Umbilical cord (tissue), 2 donors: ENCODE measurements at places on chromosomes 2 and 18. TPM values are rescaled to one million over a fixed set of nuclear protein-coding genes. Genes with fewer than 3 reads are reported as not detected.

The RAX gene
- total RNA-seq: 3.4 TPM

- peak; percentile 58 for DNase-seq
Observed at GRCh38 chr2:226526716-226527115, 272.9 kb downstream of the IRS1 start.

- no peak for DNase-seq
Observed at GRCh38 chr2:132404056-132404455, 12.5 kb upstream of the GPR39 start.

DNA sequence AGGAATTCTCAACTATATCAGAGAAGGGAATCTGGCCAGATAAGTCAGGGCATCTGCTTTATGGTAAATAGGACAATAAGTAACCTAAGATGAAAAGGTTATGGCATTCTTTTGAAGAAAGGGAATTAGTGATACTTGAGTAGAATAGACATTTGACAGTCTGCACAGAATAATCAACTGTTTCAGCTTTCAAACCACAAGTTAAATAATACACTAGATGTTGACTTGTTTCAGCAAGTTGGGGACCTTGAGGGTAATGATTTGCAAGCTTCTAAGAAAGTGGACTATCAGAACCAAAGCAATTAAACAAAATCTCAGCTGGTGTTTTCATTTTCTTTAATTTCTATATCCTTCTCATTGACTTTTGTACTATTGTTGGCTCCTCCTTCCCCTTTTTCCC lies 54.5 kb downstream of the SLC39A10 start:
- DNase-seq: no peak

GRCh38 chr18:63078471-63078870 lies 241.1 kb downstream of the BCL2 start:
- no peak for DNase-seq

DNA sequence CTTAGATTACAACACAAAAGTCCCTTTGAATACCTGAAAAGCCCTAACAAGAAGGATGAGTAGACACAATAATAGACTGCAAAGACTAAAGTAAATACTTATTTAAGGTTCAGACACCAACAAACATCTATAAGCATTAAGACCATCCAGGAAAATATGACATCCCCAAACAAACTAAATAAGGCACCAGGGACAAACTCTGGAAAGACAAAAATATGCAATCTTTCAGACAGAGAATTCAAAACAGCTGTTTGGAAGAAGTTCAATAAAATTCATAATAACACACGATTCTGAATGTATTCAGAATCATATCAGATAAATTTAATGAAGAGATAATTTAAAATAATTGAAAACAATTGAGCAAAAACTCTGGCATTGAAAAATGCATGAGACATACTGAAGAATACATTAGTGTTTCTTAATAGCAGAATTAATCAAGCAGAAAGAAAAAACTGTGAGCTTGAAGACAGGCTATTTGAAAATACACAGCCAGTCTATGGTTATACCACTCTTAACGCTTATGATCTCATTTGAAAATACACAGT lies 1388.8 kb downstream of the DSC3 start:
- no peak for DNase-seq

DNA sequence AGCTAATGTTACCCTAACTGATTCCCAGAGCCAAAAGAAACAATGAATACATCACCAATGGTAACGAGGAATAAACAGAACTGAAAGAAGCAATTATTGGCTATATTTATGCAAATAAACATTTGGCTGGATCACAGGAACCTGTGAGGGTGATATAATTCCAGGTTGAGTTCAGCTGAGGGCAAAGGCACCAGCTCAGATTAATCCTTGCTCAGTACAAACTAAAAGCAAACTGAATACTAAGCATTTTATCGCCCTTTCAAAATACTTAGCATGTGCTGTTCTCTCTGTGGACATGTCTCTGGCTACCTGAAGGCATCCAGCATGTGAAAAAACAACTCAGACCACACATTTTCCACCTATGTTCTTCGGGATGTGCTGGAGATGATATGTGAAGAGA lies 791.7 kb downstream of the METTL4 start:
- no peak for DNase-seq

The FAM237A gene
- not detected for total RNA-seq
